ENCODE measurements at places on chromosomes 2 and 18.

DNA sequence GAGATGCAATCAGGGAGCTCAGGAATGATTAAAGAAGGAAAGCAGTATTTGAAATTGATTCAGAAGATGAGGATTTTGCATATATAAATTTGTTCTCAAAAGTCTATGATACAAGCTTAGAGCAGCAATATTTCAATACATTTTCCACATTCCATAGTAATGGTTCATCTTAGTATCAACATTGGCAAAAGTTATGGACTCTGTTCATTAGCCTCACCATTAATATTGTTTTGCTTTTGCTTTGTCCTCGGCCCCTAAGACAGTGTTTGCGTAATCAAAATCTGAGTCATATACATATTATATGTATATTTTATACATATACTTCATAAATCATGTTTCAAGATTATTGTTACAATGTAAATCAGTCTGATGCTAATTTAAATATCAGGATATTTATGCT lies 176.6 kb downstream of the CNTNAP5 start:
- no peak for DNase-seq

DNA sequence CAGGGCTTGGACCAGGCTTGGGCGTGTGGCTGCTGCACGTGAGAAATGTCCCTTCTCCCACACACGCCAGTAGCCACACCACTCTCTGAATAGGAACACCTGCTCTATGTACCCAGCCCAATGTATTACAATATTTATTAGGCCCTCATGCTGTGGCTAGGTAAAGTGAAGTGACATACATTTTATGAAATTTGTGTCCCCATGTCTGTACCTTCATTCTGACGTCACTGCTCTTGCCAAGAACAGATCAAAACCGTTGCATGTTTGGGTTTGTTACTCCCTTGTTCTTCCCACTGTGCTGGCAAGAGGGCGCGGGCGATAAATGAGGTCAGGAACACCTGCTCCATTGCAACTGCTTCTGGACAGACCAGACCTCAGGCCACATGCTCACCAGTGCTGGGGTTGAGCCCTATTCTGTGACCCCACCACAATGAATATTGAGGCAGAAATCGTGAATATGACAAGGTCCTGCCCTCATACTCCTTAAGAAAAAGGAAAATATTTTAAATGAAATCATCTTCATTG lies 436.4 kb upstream of the SALL3 start:
- DNase-seq, result no peak

- DNase-seq, result no peak
These were observed 10.6 kb downstream of the MAPRE2 start for GRCh38 chr18:35051641-35052377.

DNA sequence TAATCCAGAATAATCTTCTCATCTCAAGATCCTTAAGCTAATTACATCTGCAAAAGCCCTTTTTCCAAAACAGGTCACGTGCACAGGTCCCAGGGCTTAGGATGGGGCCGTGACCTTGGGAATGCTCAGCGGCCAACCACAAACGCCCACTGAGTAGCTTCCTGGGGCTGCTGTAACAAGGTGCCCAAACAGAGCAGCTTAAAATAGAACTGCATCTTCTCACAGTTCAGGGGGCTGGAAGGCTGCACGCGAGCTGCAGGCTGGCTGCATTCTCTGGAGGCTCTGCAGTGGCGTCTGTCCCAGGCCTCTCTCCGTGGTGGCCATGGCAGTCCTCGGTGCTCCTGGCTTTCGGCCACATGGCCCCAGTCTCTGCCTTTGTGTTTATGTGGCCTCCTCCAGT lies 31.9 kb downstream of the ADI1 start:
- no peak for DNase-seq

DNA sequence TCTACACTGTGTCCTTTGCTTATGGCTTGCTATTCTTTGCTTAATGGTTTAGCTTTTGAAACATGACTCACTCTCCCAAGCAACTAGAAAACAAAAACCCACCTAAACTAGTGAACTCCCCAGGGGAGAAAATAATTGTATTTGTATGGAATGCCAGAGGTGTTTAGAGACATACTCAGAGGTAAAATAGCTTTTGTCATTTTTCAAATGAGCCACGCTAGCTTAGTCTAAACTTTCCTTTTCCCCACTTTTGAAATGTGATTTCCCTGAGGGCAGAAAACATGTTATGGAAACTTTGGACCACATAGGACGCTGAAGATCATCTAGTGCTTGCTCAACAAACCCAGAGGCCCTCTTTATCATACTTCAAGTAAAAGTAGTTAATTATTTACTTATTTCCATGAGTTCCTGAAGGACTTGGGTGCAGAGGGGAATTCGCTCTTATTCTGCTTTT lies 16.5 kb upstream of the CYTIP start:
- DNase-seq, result no peak

All from putamen (tissue), 1 donor.